GM18507 (cell line): ENCODE measurements at places on chromosomes 16 and 17.

DNA sequence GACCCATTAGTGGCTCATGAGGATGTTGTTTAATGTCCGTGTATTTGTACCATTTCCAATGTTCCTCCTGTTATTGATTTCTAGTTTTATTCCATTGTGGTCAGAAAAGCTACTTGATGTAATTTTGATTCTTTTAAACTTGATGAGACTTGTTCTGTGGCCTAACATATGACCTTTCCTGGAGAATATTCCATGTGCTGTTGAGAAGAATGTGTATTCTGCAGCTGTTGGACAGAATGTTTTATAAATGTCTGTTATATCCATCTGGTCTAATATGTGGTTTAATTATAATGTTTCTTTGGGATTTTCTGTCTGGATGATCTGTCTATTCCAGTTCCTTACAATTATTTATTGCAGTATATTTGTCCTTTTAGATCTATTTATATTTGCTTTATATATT is 2.9 kb upstream of the ABCA10 start:
- no peak for DNase-seq

- DNase-seq = no peak
Observed at GRCh38 chr17:77708049-77708448, 250.5 kb upstream of the TNRC6C start.

DNA sequence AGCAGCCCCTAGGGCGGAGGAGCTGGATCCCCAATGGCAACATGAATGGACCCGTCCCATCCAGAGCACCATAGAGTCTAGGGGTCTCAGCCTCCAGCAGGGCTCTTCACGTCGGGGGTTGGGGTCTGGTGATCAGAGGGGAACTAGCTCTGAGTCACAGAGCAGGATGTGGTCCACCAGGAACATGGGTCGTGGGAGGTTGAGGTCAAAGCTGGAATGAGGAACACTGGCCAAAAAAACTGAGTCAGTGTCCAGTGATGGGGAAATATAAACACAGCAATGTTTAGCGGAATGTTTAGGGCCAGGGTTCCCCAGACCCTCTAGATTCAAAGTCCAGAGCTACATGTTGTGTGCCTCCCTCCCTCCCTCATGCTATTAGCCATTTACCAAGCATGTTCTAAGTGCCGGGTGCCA is 79.1 kb upstream of the C16orf82 start:
- DNase-seq = no peak

DNA sequence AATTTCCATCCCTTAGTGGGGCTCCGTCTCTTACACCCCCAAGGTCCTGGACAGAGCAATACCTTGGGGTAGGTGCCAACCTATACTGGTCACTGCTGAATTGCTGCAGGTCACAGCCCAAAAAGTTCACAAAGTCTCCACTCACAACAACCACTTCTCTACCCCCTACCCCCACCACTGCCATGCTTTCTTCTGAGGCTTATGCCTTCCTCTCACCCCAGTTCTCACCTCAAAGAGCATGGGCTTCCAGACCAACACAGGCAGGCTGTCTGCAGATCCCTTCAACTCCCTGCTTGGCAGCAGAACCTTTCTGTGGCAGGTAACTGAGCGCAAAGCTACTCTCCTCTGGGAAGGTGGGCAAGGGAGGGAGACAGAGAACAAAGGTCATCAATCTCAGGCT is 35.5 kb downstream of the C16orf78 start:
- no peak for DNase-seq

GRCh38 chr16:84718-85406 is 6.8 kb downstream of the MPG start:
- peak; percentile 42 for DNase-seq

GRCh38 chr16:48590476-48590875 is 19.5 kb downstream of the N4BP1 start:
- no peak for DNase-seq

DNA sequence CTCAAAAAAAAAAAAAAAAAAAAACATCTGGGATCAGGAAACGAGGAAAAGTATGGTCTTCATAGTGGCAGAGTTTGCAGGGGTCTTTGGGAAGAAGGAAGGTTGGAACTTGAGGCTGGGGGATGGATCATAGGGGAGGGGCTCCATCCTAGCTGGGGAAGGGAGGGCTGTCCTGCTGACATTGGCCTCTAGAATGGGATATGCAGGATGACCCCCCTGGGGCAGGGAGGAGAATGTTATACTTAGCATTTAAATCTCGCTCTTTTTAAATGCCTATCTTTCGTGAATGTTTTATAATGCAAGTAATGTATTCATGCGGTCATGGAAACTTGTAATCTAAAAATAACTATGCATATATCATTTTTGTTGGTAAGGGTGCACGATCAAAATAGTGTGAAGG is 33.2 kb downstream of the TMEM235 start:
- DNase-seq = no peak

DNA sequence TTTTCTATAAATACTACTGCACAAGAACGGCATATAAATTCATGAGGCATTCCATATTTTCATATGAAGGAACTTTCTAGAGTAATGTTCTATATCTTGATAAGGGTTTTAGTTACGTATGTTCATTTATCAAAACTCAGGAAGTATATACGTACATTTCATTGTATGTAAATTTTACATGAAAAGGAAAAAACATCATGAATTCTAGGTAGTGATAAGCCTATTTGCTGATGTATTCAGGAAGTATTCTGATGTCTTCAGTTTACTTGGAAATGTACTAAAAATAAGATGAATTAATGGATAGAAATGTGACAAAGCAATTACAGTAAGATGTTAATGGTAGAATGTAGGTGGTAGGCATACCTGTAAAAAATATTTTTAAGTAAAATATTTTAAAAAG is 4.7 kb downstream of the DGKE start:
- DNase-seq = no peak

GRCh38 chr17:29607557-29608195 is 14.7 kb downstream of the ANKRD13B start:
- no peak for DNase-seq

DNA sequence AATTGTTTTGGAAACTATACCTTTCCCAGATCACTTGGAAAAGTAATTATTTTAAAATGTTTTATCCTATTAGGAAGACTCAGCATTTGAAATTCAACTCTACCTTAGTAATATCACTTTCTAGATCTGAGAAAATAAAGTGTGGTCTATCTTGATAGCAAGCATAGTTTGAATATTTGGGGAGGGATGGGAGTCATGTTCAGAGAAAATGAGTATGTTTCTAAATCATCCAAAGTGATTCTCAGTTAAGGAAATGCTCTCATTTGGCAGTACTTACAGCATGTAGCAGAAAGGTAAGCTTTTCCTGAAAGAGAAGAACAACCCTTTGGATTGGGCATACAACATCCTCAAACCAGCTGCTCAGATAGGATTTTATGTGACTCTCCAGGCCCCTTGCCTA is 6.9 kb downstream of the C17orf75 start:
- no peak for DNase-seq

DNA sequence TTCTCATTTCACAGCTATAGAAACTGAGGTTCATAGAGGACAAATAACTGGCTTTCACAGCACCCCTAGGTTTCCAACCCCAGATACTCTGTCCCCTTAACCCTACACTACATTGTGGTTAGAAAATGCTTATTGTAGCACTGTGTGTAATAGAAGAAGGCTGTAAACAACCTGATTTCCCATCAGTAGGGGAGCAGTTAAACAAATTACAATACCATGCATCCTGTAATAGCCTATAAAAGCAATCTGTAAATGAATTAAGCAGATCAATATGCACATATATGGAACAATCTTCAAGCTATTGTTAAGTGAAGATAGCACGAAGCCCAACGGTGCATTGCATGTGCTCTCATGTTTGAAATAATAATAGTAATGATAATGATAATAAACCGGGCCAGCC is 39.2 kb upstream of the XPO6 start:
- no peak for DNase-seq

DNA sequence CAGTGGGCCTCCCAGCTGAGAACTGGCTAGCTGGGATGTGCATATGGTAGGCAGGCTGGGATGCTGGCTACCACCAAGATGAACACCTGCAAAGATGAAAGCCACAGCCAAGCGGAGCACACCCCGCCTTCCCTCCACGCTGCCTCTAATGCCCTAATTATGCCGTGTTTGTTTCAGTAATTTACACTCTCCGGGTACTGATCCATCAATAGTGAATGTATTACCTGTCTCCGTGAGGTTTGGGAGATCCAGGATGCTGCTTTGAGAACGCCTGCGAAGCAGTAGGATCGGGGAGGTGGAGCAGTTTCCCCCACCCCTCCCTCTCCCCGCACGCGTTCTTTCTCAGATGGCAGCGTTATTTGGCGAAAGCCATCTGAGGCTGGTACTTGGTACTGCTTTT is 28.9 kb upstream of the GSE1 start:
- DNase-seq = no peak

DNA sequence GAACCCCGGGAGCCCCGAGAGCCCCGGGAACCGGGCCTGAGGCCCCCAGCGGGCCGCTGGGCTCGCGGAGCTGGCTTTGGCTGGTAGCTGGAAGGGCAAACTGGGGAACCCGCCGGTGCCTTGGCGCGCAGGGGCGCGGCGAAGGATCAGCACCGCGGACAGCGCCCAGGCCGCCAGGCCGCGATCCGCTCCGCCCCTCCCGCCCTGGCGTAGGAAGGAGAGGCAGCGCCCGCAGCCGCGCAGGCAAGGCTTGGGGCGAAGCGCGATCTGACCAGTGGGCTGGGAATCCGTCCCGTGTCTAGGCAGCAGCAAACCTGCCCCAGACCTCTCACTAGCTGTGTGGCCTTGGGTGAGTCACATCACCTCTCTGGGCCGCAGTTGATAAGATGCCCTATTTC is 331 bp upstream of the CCDC92B start:
- DNase-seq = peak; percentile 75

GRCh38 chr17:74642556-74642955 is 19.0 kb upstream of the CD300E start:
- no peak for DNase-seq

DNA sequence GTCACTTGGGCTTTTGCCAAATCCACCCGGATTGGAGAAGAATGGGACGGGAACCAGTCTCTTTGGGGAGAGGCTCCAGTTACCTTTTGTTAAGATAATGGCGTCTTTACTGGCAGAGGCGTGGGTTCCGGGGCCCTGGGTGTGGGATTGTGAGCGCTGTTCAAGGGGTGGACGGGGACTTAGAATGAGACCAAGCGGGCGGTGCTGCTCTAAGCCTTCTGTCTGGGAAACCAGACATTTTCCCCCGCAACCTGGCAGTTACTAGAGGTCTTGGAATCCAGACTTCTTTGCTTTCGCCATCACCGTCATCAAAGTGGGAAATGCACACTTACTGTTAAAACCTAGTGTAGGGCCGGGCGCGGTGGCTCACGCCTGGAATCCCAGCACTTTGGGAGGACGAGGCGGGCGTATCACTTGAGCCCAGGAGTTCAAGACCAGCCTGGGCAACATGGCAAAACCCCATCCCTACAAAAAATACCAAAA is 706 bp downstream of the TEN1 start:
- DNase-seq = no peak

- DNase-seq = no peak
Observed at GRCh38 chr16:64659866-64660265, 462.0 kb downstream of the CDH11 start.

DNA sequence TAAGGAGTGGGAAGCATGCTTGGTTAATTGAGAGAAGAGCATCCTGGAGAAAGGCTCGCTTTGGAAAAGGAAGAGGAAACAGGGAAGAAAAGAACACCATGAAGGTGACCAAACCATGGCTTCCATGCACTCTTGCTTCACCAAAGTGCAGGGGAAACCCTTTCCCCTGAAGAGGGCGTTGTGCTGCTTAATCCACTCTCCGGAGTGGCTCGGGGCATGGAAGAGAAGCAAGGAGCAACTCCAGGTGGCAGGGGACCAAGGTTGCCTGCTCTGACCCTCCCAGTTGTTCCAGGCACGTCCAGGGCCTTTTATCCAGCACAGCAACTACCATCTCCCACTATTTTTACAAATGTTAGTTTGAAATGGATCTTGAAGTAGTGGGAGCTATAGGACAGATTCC is 108.1 kb downstream of the STX8 start:
- DNase-seq = no peak

DNA sequence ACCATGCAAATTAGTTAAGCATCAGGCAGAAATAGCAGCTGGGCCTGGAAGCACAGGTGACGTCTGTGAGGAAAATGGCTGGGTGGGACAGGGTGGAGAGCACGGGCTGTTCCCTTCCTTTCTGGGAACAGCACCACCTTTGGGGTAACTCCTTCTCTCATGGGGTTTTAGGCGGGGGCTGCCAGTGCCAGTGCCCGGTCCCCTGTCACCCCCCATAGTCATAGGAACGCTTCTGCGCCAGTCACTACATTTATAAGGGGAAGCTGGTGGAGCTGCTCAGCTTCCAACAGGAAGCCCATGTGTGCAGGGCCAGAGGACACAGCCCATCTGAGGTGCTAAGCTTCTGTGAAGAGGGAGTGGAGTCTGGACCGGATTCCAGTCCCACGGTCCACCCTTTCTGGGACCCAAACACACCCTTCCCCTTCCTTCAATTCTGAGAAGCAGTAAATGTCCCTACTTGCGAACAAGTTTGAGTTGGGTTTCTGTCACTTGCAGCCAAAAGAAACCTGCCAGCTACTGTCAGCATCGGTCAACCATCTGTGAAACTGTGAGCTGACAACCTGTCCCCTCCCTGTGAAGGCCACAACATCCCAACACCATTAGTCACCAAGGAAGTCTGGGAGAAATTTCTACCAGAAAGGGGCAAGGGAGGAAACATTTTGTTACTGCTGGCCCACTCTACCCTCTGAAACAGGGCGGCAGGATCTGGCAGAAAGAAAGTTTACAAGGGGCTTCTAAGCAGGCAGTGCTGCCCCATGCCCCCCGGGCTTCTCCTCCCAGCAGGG is 86.0 kb upstream of the AMZ2 start:
- no peak for DNase-seq

DNA sequence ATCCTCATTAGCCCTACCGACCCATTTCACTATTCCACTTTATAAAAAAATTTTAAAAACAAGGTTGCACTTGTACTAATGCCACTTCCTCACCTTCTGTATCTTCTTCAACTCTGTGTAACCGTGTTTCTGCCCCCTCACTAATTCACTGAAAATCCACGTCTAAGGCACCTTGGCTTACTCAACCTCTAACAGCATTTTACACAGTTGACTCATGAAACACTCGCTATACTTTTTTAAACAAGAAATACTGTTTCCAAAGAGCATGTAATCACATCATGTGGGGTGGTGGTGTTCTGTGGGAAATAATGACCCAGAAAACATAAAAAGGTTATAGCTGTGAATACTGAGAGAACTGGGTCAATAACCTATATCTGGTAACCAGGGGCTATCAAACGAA is 79.9 kb downstream of the NCOR1 start:
- DNase-seq = no peak

- no peak for DNase-seq
Observed at GRCh38 chr16:28923231-28923587, 1.8 kb downstream of the RABEP2 start.

GRCh38 chr17:35170968-35171771 is 23.0 kb downstream of the SLC35G3 start:
- DNase-seq = no peak
